A673 (cell line): ENCODE measurements at places on chromosomes 16 and 17. TPM values are rescaled to one million over a fixed set of nuclear protein-coding genes. Genes with fewer than 3 reads are reported as not detected.

DNA sequence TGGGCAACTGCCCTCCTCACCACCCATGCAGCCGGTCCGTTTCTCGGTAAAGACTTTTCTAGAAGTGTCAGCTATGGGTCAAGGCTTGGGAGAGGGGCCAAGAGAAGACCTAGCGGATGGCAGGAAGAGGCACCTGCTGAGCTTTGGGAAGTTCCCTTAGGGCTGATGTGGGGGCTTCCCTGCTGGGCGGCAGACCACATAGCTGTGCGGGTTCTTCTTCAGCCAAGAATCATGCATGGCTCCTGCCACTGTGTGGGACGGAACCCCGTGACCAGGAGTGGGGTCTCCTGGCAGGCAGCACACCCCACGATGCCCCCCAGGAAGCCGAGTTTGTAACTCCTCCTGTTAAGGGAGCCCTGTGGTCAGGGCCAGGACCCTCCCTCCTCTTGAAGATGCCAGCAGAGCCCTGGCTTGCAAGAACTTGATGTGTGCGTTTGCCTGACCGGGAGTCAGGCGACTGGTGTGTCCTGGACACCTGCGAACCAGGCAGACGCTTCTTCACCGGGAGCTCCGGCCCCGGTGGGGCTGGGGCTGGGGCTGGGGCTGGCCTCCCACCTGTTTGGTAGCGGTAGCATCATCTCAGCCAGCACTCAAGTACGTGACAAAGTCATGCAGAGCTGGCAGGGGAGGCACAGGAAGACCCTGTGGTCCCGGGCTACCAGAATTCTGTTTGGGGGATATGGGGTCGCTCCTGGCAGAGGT lies 17.7 kb upstream of the SLC38A10 start:
- H3K4me1 ChIP-seq: no peaks in the 10 kb centered on the region
- H3K4me3 ChIP-seq: no peak overlapping the region
- H3K27ac ChIP-seq: no peak overlapping the region
- DNase-seq: no peak
- no peaks in the 10 kb centered on the region for H3K36me3 ChIP-seq

- no peaks in the 10 kb centered on the region for H3K36me3 ChIP-seq
- no peak for DNase-seq
- no peak overlapping the region for H3K27ac ChIP-seq
Measured at GRCh38 chr17:12813664-12814063, 24.4 kb downstream of the ARHGAP44 start.

GRCh38 chr17:28944862-28945741 lies 6.2 kb downstream of the PHF12 start:
- H3K4me1 ChIP-seq: peaks cover 52% of the 10 kb centered on the region
- peaks cover 16% of the 10 kb centered on the region for H3K36me3 ChIP-seq
- no peaks in the 10 kb centered on the region for H3K27me3 ChIP-seq
- H3K4me3 ChIP-seq: no peak overlapping the region
- peak overlapping the region; percentile 62 for H3K27ac ChIP-seq

- H3K36me3 ChIP-seq: no peaks in the 10 kb centered on the region
- H3K27me3 ChIP-seq: no peaks in the 10 kb centered on the region
- no peaks in the 10 kb centered on the region for H3K4me1 ChIP-seq
- no peak for DNase-seq
- no peak overlapping the region for H3K4me3 ChIP-seq
Measured at GRCh38 chr17:38897671-38898290, 27.6 kb upstream of the LASP1NB start.

DNA sequence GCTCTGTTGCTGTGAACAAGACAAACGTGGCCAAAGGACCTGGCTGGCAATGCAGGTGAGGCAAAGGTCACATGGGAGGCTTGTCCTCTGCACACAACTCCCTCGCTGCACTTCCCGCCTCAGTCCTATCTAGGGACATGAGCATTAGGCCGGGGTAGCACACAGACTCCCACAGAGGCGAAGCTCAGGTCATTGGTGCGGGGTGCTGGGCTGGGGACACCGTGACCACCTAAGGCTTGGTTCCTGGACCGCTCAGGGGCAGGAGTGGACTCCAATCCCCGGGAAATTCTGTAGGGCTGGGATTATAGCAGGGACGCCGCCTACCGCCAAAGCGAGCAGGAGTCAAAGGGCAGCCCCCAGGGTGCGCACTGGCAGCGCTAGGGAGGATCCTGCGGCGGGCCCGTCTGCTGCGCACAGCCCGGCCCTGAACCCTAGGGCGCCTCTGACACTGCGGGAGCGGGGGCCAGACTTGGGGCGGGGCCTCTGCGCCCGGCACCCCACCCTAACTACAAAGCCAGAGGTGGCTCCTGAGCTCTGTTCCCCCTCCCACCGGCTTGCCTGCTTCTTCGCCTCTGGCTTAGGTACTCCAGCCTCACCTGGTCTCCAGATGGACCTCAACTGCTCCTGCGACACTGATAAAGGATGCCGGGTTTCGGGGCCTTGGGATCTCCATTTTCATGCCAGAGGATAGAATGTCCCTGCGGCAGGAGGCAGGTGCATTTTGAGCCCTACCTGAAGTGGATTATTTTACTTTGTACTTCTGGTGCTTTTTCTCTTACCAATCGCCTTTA lies 3.9 kb upstream of the MT1B start:
- DNase-seq: no peak
- H3K4me1 ChIP-seq: no peaks in the 10 kb centered on the region
- H3K4me3 ChIP-seq: no peak overlapping the region
- H3K27me3 ChIP-seq: peaks cover 15% of the 10 kb centered on the region
- H3K36me3 ChIP-seq: no peaks in the 10 kb centered on the region
- H3K27ac ChIP-seq: no peak overlapping the region

KDM6B gene
- total RNA-seq: 46.8 and 51.1 TPM in 2 replicates

DNA sequence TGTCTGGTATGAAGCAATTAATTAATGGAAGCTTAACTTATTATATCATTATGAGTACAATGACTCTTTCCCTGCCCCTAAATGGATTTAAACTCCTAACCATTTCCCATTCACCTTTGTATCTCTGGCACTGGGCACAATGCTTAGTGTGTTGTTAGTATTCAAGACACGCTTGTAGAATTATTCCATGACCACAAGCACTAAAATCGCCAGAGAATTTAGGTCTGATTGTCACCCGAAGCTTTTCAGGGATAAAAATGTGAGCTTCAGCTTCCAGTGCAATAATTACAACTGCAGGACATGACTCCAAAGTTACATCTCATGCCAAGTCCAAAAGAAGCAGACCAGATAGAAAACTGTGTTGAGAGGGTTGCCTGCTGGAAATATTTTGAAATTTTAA lies 101.6 kb downstream of the CDH8 start:
- H3K27ac ChIP-seq: no peak overlapping the region
- no peak overlapping the region for H3K4me3 ChIP-seq
- no peaks in the 10 kb centered on the region for H3K27me3 ChIP-seq
- peaks cover 45% of the 10 kb centered on the region for H3K4me1 ChIP-seq
- DNase-seq: no peak

DNA sequence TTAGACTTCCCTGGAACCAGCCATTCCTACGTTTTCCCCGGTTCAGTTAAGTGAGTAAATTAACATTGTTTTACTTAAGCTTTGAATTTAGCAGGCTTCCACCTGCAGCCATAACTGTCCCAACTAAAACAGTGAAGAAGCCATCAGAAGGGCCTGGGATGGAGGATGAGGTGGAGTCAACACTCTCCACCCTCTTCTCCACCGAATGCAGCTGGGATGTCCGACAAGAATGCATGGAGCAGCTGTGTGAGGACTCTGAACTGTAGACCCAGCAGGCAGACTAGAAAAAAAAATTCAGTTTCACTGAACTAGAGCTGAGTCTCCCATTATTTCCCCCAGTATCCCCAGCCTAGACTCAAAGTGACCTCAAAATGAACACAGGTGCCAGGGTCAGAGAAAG lies 114.8 kb downstream of the C16orf95 start:
- no peak for DNase-seq
- no peak overlapping the region for H3K27ac ChIP-seq
- no peaks in the 10 kb centered on the region for H3K27me3 ChIP-seq
- no peak overlapping the region for H3K4me3 ChIP-seq
- H3K36me3 ChIP-seq: no peaks in the 10 kb centered on the region
- no peaks in the 10 kb centered on the region for H3K4me1 ChIP-seq

CCL14 gene
- not detected in 2 replicates for total RNA-seq

- H3K4me1 ChIP-seq: no peaks in the 10 kb centered on the region
- no peaks in the 10 kb centered on the region for H3K27me3 ChIP-seq
- no peak within 1 kb of the TSS for H3K4me3 ChIP-seq
- DNase-seq: no peak
Measured at GRCh38 chr16:29663016-29663806, at the start of gene SPN. TSS of gene SPN (plus strand) at chr16:29663247. CDS start at chr16:29663729, 482 bp downstream.

DNA sequence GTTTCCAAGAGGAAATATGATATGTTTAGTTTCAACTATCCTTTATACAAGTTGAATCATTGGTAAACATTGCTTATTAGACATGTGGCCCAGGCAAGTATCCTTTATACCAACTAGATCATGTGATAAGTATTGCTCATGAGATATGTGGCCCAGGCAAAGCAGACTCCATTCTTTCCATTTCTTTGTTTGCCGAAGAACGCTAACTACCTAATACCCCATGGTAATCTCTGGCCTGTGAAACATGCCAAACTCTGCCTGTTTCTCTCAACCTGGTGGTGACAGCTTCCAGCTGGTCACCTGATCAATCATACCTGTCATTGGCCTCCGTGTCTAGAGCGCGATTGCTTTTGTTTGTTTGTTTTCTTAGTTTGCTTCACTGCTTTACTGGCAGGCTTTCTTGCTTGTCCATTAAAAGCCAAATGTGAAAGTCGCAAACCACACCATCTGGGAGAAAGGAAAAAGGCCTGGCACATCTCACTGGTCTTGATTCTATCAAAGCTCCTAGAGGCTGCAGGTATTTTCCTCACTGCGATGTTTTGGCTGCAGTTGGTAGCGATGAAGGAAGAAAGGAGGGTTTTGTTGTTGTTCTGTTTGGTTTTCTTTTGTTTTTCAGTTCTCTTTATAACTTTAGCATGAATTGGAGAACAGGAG lies 686.2 kb downstream of the KCNJ2 start:
- H3K27ac ChIP-seq: no peak overlapping the region
- no peak for DNase-seq
- no peaks in the 10 kb centered on the region for H3K36me3 ChIP-seq
- no peaks in the 10 kb centered on the region for H3K27me3 ChIP-seq

DNA sequence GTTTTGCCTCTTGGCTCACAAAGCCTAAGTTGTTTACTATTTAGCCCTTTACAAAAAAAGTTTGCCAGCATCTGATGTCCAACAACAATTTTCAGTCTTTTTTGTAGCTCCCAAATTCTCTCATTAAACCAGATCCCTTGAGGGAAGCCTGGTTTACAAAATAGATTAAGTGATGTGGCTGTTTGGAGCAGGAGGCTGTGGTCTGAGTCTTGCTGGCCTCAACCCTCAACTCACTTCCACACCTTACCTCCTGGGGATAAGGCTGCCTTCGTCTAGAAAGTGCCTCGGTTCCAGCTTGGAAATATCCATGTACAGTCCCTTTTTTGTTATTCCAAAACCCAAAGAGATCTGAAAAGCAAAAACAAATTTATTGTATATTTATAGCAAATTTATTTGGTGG lies 138.4 kb downstream of the WWOX start:
- no peak overlapping the region for H3K27ac ChIP-seq
- H3K36me3 ChIP-seq: no peaks in the 10 kb centered on the region
- no peaks in the 10 kb centered on the region for H3K4me1 ChIP-seq
- no peak for DNase-seq
- H3K27me3 ChIP-seq: no peaks in the 10 kb centered on the region
